ENCODE measurements at places on chromosomes 4 and X.

- no peak for DNase-seq
Observed at GRCh38 chrX:86421771-86422170, 273.5 kb downstream of the DACH2 start.

GRCh38 chr4:127575888-127576287, 56.9 kb upstream of the INTU start:
- no peak for DNase-seq

DNA sequence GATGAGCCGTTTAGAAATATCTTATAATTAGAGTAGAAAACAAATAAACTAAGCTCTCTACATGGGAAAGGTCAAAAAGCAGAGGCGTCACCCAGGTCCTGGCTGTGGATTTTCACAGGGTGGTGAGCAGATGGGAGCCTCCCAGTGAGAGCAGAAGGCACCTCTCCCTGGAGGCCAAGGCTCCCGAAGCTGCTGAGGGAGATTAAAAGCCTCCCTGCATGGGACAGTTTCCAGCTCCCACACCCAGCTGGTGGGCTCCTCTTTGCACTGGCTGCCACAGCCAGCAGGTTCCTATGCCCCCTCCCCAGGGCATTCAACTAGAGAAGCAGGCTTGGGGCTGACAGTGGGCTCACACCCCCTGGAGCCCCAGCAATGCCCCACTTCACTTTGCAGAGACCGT, 55.2 kb upstream of the TBC1D9 start:
- no peak for DNase-seq

DNA sequence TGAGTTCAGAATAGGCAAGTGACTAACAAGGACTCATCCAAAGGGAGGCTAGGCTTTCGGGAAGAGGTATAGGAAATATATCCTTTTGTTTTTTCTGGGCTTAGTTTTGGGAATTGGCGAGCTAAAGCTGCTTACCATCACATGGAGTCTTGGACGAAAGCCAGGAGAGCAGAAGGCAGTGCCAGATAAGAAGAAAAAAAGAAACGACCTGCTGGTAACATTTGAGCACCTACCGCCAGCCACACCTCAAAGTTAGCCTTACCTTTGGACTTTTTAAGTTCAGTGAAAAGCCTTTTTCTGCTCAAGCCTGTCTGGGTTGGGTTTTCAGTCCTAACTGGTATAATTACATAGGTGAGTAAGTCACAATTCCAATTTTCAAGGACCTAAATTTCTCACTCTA, 85.1 kb upstream of the LCORL start:
- peak; percentile 1 for DNase-seq

- no peak for DNase-seq
Observed at GRCh38 chrX:41332408-41333002, 1.5 kb upstream of the DDX3X start.

DNA sequence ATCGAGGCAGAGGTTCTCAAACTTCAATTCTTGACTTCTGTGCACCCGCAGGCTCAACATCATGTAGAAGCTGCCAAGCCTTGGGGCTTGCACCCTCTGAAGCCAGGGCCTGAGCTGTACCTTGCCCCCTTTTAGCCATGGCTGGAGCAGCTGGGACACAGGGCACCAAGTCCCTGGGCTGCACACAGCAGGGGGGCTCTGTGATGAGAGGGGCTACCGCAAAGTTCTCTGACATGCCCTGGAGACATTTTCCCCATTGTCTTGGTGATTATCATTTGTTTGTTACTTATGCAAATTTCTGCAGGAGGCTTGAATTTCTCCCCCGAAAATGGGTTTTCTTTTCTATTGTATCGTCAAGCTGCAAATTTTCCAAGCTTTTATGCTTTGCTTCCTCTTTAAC, 4.9 kb upstream of the MAGEB17 start:
- no peak for DNase-seq

- DNase-seq = no peak
Observed at GRCh38 chrX:154696676-154697045, 43.3 kb upstream of the CTAG2 start.

DNA sequence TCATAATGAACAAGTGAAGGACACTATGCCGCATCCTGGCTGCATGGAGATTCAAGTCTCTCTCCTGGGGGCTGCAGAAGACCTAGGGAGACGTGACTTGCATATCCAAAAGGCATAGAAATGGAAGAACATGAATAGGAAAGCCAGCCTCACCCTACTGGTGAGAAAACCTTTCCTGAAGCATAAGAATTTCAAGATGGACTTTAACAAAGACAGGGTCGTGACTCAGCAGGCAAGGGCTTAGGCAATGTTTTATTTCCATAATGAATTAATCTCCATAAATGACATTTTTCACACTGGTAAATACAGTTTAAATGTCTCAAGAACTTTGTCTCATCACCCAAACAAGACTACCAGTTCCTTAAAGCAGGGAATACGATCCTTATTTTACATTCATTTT, 78.9 kb downstream of the RFC1 start:
- DNase-seq = no peak

GRCh38 chr4:10023806-10024205, 2.5 kb upstream of the SLC2A9 start:
- no peak for DNase-seq

DNA sequence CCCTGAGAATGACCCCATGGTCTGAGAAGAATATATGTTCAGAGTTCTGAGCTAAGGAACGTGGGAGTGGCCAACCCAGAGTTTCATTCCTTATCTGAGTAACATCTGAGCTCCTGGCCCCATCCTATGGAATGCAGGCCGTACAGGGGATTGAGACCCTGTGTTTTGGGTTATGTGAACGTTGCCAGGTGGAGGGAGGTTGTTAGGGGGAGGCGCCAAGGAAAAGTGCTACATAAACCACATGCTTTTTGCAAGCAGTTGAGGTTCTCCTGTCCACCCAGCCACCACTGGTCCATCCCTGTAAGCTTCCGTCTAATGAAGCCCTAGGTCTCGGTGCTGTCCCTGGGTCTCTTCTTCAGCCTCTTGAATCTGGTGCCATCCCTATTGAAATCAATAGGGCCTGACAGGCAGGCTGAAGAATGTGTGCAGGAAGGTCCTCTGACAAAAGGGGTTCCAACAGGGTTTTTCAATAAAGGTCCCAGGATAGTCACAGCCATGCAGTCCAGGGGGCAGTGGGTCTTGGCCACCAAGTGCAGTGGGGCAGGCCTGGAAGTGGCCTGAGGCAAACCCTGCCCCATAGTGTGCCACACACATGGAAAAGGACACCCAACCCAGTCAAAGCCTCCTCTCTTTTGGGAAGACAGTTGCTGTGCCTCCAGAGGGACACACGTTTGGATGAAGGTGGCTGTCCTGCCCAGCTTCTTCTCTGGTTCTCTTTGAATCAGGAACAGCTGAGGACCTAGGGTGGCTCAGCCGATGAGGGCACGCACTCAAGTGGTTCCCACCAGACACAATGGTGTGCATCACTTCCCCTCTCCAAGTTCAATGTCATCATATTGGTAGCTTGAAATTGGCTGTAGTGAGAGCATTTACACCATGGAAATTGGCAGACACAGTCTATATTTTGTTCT, 53.5 kb downstream of the HTRA3 start:
- no peak for DNase-seq

DNA sequence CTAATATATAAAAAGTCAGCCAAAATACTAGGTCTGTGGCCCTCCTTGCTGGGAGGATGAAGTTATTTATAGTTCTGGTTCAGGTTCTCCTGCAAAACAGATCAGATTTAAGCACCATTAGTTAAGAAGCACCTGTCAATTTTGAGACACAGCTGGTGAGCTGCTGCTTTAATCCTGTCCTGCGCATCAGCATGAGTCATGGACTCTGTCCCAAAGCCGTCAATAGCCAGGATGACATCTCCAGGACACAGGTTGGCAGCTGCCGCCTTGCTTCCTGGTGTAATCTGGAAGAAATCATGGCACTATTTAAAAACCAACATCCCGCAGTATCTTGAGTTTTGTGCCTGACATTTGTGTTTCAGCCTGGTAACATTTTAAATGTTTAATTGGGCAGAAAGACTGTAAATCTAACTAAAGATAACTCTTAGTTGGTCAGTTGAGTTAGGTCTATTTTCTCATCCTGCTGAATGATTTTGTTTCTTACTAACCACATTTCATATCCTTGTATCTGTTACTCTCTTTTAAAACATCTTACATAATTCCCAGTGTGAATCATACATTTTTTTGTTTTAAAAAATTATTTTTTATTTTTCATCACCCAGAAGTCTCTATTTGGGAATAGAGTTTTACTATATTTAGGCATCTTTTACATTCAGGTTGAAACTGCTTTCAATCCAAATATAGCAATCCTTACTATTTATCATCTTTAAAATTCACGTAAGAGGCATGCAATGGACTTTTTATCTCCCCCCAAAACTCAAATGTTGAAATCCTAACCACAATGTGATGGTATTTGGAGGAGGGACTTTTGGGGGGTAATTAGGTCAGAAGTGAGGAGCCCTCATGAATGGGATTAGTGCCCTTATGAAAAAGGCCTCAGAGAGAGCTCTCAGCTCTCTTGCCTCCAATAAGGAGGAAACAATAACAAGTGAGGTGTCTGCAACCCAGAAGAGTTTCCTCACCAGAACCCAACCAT, 10.1 kb downstream of the PDLIM3 start:
- DNase-seq = no peak

DNA sequence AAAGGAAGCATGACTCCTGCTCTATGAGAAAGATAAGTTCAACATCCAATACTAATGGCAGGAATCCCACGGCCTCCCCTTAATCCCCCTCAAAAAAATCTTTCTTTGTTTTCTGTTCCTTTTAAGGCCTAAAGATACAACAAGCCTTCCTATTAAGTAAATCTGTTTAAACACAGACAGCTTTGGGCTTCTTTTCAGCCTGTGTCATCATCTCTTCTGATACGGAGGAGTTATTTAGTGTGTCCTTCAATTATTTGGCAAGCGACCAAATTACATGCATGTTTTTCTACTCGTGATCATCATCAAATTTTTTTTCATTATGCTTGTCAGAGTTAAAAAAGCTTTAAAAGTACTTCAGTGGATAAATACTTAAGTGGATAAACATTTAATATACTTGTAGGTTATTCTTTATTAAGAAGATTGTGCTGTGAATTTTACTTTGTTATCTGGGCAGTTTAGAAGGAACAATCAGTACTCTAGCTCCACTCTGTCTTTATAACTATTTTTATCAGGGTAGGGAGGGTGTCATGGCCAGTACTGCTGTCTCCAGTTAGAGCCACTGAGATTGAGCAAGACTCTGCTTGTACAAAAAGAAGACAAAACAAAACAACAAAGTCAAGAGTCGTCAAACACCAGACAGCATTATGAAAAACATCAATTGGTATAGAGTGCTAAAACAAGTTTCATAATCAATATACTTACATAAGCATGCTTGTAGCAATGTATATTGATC, 210.7 kb downstream of the PRR32 start:
- peak; percentile 6 for DNase-seq
